COLO829 (cell line): ENCODE measurements at places on chromosomes 2 and 18.

GRCh38 chr18:76580288-76580962, 85.4 kb upstream of the ZNF516 start:
- DNase-seq: no peak

GRCh38 chr2:194867328-194867727, 789.7 kb upstream of the SLC39A10 start:
- DNase-seq: peak; percentile 4

DNA sequence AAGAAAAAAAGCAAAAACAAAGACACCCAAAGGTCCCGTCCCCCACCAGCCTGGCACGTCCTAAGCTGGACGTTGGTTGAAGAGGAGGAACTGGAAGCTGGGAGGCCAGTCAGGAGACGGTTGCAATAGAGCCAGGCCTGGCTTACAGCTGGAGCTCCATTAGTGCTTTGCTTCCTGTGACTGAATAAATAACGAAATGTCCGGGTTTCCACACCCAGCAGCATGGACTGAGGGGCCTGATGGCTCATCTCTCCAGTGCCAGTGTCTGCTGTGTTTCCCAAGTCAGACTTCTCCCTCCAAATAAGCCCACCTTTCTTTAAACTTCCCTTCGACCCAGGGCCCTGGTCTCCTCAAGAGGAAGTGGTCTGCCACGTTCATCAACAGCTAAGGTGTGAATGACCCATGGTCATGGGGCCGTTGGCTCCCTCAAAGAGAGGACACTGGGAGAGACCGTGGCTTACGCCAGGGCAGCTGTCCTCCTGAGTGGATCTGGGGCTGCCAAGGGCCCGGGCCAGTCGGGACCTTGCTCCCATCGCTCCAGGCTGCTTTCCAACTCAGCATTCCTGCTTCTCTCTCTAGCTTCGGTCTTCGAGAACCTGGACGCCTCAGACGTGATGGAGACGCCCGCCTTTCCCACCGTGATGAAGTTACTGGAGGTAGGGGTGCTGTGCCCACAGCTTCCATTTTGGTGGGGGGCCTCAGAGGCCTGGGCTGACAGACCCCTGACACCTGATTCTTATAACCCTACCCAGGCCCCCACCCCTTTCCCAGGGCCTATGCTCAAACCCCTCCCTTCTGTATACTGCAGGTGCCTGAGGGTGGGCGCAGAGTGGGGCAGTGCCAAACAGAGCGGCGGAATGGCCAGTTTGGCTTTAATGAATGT, 44.9 kb downstream of the MYO7B start:
- no peak for DNase-seq

DNA sequence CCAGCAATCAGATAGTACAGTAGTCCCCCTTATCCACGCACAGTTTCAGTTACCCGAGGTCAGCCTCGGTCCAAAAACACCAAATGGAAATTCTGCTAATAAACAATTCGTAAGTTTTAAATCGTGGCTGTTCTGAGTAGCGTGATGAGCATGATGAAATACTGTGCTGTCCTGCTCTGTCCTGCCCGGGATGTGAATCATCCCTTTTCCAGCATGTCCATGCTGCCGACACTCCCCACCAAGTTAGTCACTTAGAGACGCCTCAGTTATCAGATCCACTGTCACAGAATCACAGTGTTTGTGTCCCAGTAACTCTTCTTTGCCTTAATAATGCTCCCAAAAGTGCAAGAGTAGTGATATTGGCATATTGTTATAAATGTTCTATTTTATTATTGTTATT, 62.1 kb downstream of the MEX3C start:
- DNase-seq: no peak

GRCh38 chr2:205698286-205699268, 16.3 kb downstream of the NRP2 start:
- peak; percentile 79 for DNase-seq

DNA sequence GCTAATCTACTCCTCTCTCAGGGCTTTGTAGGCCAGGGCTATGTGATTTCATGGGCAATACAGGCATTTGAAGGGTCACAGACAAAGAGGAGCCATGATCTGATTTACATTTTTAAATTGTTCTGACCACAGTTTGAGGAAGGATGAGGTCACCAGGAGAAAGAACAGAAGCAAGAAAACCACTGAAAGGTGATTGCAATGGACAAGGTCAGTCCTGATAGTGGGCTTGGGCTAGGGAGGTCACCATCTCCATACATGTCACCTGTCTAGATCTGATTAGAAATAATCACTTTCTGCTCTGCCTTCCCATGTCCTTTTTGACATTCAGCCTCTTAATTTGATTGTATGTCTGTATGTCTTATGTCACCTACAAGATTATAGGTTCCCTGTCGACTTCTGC, 248.9 kb upstream of the CWC22 start:
- DNase-seq: no peak

DNA sequence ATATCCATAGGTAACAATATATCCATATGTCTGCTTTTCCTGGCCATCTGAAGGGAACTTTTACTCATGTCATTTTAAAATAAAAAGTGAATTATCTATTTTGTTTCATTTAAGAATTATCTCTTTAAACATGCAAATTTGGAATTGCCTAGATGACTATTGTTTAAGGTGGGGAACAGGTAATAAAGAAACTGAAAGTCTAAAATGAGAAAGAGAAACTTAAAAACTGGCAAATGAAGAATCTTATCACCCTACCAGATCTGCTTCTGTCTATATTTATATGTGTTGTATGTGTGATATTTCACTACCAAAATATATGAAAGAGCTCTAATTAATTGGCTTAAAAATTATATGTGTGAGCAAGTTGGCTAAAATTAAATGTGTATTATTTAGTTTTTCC, 243.2 kb upstream of the KCNH7 start:
- DNase-seq: no peak

DNA sequence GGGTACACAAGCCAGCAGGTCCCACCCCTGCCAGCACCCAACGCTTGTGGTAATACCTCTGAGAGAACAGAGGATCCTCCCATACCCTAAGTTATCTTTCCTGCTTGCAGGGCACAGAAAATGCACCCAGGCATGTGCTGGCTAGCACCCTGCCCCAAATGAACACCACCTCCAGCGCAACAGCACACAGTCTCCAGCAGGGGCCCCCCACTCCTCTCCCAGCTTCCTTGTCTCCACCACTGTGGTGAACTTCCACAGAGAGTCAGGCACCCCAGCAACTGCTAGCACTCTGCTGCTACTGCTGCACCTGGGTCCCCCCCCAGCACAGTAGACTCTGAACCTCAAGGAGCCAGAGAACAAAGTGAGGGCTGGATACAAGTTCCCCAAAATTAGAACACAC, 216.8 kb upstream of the CNTNAP5 start:
- no peak for DNase-seq

- no peak for DNase-seq
Observed at GRCh38 chr18:46209161-46209560, 105.0 kb downstream of the HAUS1 start.

GRCh38 chr2:241808051-241808720, 807 bp upstream of the NEU4 start:
- no peak for DNase-seq

DNA sequence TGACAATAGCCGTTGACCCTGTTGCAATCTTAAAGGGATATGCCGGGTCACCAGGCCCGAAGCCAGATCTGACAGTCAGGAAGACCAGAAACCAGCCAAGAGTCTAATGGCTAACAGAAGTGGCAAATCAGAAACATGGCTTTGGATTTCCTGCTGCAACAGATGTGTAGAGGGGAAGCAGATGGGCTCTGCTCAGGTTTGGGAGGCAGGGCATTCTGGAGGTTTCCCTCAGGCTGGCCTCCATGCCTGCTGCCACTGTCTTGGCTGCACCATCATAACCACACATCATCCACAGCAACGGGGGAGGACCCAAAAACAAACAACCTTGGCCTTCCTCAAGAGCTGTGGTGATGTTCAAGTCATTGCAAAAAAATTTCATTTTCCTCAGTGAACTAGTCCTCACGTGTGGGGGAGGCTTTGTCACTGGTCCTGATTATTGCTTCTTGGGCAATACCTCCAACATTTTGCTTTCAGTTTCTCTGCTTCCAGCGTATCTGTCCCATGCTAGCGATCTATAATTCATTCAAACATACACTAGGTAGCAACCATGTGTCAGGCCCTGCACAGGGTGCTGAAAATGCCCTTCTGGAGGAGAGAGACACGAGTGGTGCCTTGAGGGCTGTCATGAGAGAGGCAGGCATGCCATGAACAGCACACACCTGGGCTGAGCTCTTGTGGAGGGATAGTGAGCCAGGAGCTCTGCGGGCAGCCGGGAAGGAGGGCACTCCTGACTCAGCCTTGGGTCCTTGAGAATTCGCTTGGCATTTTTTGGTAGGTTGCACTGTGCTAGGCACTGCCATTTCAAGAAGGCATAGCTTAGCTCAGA, 48.2 kb upstream of the LGALSL start:
- no peak for DNase-seq

DNA sequence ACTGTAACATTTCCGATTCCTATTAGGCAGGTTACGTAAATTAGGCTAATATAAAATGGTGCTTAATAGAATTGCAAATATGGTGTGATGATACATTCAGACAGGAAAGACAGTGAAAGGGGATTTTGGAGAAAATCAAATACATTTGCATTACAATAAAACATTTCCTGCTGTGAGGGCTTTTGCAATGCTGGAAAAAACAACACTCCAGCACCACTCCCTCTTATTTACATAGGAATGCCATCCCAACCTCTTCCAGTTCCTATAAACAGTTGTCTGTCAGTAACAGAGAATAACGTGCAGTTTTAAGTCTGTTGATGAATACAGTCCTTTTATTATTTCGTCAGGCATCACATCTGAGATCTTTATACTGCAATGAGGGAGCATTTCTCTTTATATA, 298.8 kb upstream of the FANCL start:
- DNase-seq: peak; percentile 89

- no peak for DNase-seq
Observed at GRCh38 chr18:25282896-25283703, 68.9 kb downstream of the ZNF521 start.

- no peak for DNase-seq
Observed at GRCh38 chr2:124316881-124317605, 292.0 kb downstream of the CNTNAP5 start.

- peak; percentile 41 for DNase-seq
Observed at GRCh38 chr2:236168110-236169080, at the start of gene GBX2. GBX2 (minus strand) TSS chr2:236168386; CDS start chr2:236167971, 415 bp downstream.

DNA sequence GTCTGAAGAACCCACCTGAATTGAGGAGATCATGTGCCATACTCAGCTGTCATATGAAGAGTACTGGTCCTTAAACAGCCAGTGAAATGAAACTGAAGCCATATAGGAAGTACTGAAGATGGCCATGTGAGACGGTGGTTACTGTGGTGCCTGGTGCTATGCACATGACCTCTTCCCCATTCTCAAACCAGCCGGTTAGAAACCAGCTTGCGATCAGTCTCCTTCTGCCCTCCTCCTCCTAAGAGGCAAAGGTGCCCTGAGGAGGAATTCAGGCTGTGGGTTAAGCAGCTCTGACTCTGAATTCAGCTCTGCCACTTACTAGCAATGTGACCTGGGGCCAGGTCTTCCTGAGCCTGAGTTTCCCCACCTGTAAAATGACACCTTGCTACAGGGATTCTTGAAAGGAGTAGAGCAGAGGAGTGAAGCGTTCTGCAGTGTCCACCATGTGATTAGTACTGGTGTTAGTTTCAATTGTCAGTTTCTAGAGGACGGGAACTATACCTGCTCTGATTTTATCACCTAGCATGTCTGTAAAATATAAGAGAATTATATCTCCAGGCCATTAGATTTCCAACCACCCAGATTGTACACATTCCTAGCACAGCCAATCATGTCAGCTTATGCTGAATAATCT, 5.1 kb downstream of the FECH start:
- no peak for DNase-seq
